ENCODE measurements at places on chromosomes 5 and 9.
A peak's percentile ranks its signal among the peaks of the same experiment; 100 is the strongest.

DNA sequence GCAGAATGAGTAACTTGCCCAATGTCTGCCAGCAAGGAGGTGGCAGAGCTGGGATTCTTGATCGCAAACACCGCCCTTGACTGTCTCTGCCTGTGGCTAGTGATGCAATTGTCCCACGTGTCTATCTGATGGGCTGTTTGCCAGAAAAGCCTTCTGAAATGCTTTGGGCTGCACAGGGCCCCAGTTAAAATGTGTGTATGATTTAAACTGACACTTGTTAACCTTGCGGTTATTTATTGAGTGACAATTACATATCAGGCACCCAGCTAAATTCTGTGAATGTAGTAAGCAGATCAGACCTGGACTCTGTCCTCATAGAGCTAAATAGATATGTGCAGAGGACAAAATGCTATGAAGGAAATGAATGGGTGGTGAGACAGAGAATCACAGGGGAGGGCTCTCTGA is 11.6 kb upstream of the IL12B start:
- DNase-seq, result peak; percentile 48

DNA sequence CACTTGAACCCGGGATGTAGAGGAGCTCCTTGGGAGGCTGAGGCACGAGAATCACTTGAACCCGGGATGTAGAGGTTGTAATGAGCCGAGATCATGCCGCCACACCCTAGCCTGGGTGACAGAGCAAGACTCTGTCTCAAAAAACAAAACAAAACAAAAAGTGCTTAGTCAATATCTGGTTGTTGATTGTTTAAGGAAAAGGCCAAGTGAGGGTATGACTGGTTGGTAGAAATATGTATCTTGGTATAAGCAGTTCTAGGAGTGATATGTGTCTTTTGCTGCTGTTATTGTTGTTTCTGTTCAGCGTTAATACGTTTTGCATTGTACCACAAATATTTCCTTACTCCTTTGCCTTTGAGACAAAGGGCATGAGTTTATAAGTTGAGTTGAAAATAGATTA is 210.7 kb upstream of the DMRT1 start:
- no peak for DNase-seq

GRCh38 chr5:124581738-124582560 is 164.5 kb downstream of the ZNF608 start:
- no peak for DNase-seq

DNA sequence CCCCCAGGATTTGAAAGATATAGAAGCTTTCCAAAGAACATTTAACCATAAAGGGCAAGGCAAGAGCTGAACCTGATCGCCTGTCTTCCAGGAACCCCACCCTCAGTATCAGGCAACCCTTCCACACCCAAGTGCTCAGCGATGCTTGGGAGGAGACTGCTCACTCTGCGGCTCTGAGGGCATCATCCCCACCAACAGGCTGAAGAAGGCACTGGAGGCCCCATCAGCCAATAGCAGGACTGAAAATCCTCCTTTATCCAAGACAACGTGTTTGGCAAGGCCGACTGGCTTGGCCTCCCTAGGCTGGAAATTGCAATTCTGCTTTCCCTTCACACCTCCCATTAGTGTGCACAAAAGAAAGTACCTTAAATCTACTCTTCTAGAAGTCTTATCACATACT is 1.4 kb upstream of the PPP2CA start:
- DNase-seq, result no peak

- no peak for DNase-seq
Observed at GRCh38 chr5:90861843-90862586, 303.4 kb downstream of the ADGRV1 start.

DNA sequence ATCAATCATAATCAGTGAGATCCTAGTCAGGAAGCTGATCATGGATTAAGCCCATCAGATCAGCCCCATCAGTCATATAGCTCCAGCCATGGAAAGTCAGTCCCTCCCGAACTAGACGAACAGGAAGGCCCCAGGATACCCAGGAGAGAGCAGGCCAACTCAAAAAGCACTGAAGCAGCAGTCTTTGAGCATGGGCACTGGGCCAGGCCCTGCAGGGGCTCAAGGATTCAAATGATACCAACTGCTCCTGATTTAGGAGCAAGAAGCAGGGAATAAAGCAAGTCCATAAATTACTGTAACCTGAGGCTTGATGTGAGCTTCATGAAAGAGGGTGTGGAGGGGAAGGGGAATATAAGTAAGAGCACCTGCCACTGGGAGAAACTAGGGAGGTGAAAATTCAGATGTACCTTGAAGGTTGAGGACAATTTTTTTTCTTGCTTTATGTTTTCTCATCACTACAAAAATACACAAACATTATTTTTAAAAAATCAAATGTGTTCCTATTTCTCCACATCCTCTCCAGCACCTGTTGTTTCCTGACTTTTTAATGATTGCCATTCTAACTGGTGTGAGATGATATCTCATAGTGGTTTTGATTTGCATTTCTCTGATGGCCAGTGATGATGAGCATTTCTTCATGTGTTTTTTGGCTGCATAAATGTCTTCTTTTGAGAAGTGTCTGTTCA is 115.2 kb downstream of the SIL1 start:
- no peak for DNase-seq

- DNase-seq, result no peak
Observed at GRCh38 chr9:8351436-8351835, 551.9 kb upstream of the DMAC1 start.

GRCh38 chr9:36559036-36559695 is 13.5 kb upstream of the MELK start:
- DNase-seq, result no peak

- no peak for DNase-seq
Observed at GRCh38 chr9:129570450-129571297, 50.2 kb downstream of the C9orf50 start.

DNA sequence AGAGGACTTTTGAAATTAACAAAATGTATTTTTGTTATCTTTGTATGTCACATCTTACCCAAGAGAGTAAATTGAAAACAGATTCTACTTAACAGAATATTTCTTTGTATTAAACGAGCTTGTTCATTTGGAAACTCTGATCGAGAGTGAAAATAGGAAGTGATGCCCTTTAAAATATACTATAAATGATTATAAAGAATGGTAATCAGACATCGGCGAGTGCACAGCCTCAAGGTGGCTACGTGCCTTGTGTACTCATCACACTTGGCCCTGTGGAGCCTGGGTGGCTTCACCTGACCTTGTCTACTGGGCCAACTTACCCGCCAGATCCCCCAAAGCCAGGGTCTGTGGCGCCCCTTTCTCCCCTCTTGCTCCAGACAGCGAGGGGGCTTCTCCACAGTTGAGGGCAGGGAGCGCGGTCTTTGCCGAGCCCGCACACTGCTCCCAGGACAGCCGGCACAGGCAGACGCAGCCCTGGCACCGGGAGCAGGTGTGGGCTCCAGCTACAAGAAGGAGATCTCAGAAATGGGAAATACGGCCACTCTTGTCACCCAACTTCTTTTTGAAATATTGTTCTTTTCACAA is 243.2 kb downstream of the CEMIP2 start:
- DNase-seq, result no peak

GRCh38 chr5:17249029-17249634 is 31.7 kb downstream of the BASP1 start:
- no peak for DNase-seq

GRCh38 chr9:37187292-37187691 is 66.9 kb downstream of the ZCCHC7 start:
- DNase-seq, result peak; percentile 18

DNA sequence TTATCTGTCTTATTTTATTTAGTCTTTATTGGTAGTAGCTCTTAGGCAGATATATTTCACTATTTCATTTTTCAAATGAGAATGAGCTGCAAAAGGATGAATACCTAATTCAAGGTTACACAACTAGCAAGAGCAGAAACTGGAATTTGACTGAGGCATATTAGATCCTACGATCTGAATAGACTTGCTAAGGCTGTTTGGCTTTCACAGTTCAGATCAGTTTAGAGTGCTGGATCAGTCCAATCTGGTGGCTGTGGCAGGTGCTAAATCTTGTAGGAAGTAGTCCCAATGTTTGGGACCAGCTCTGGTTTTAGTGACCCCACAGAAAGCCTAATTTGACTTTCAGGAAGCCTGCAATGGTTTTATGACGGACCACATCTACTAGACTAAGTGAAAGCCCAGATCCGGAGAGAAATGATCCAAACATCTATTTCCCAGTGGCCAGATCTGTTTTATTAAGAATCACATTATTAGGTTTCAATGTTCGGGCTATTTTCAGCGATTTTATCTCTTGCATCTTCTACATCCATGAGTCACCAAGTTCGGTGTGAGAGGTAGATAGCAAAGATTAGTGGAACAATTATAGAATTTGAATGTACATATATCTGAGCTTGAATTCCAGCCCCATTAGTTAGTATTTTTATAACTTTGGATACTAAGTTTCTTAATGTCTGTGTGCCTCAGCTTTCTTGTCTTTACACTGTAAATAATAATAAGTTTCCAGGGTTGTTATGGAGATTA is 359.5 kb downstream of the ADGRV1 start:
- no peak for DNase-seq

DNA sequence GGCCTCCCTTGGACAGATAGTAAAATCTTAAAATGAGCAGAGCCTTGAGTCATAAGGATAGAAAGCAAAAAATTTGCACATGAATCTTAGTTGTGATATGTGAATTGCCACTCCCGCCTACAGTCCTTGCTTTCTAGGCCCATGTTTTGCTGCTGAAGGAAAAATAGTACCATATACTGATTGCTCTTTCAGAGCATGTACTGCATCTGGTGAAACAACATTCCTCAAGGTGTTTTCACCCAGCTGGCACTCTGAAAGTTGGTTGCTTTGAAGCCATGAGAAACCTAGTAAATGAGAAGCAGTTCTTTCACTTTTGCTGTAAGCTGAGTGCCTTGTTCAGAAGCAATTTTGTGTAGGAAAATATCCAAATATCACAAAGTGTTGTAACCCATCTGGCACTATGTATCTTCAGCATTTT is 10.3 kb downstream of the CDC37L1 start:
- DNase-seq, result no peak

GRCh38 chr5:81786496-81786895 is 35.6 kb upstream of the SSBP2 start:
- DNase-seq, result no peak

DNA sequence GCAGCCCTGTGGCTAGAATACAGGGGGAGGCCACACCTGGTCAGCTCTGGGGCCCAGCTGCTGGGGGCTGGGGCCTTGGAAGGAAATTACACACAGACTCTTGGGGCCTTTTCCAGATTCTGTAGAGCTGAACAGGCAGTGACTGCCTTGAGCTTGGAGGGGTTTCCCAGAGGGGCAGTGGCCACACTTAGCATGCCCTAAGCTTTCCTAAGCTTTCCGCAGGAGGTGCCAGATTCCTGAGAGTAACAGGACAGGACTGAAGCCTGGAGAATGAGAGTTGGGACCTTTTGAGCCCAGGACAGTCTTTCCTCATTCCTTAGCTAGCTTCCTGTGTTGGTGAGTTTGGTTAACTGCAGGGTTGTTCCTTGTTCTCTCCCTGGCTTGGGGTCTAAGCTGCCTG is 1.4 kb downstream of the TBC1D13 start:
- no peak for DNase-seq

DNA sequence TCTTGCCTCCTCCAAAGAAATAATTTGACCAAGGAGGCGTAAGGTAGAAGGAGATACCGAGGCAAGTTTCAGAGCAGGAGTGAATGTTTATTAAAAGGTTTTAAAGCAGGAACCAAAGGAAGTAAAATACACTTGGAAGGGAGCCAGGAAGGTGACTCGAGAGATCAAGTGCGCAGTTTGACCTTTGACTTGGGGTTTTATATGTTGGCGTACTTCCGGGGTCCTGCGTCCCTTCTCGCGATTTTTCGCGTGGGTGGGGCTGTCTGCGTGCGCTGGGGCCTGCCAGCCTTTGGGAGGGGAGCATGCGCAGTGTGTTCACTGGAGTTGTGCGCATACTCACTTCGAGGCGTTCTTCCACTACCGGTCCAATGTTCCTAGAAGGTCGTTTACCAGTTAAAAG is 166.0 kb upstream of the IRX2 start:
- DNase-seq, result no peak

- no peak for DNase-seq
Observed at GRCh38 chr5:176781638-176782570, 28.5 kb upstream of the UNC5A start.

GRCh38 chr9:72254901-72255545 is 105.8 kb downstream of the GDA start:
- DNase-seq, result no peak

- no peak for DNase-seq
Observed at GRCh38 chr9:21570643-21571275, 88.6 kb upstream of the IFNE start.

DNA sequence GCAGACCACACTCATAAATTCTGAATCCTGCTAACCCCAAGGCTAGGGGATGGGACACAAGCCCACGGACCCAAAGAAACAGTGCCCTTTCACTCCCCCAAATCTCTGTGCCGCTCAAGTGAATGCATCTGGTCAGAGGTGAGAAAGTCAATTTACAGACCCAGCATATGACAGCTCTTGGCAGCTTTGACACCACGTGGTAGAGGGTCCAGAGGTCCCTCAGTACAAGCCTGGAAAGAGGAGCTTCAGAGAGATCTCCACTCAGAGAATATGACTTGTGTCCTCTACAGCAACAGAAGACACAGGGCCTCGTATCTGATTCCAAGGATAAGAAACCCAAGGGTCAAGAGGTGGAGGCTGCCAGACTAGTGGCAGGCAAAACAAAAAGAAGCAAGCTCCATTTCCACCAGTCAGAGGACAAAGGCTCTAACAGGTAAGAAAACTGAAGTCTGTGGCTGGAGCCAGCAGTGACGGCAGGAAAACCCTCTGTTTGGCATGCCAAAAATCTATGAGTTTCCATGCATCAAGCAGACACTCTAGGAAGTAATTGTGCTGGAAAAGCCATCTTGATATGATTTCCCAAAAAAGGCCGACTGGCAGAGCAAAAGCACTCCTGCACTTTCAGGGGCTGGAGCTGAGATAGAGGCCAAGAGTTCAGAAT is 138.7 kb downstream of the UGCG start:
- no peak for DNase-seq

DNA sequence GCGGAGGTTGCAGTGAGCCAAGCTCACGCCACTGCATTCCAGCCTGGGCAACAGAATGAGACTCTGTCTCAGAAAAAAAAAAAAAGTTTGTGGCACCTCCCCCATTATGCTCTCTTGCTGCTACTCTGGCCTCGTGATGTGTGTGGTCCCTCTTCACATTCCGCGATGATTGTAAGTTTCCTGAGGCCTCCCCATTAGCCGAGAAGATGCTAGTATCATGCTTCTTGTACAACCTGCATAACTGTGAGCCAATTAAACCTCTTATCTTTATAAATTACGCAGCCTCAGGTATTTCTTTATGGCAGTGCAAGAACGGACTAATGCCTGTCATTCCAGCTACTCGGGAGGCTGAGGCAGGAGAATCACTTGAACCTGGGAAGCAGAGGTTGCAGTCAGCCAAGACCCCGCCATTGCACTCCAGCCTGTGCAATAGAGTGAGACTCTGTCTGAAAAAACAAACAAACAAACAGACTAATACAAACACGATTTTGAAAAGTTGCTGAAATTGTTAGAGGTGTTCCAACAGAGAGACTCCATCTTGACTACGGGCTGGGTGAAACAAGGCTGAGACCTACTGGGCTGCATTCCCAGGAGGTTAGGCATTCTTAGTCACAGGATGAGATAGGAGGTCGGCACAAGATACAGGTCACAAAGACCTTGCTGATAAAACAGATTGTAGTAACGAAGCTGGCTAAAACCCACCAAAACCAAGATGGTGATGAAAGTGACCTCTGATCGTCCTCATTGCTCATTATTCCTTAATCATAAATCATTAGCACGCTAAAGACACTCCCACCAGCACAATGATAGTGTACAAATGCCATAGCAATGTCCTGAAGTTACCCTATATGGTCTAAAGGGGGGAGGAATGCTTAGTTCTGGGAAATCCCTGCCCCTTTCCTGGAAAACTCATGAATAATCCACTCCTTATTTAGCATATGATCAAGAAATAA is 8.3 kb upstream of the AFF4 start:
- no peak for DNase-seq
